ENCODE measurements at places on chromosomes 3 and 15.
A peak's percentile ranks its signal among the peaks of the same experiment; 100 is the strongest.

GRCh38 chr3:25597535-25598101 lies 67.1 kb downstream of the TOP2B start:
- peak; percentile 73 for DNase-seq

- no peak for DNase-seq
These were observed 220.7 kb downstream of the MEIS2 start for GRCh38 chr15:36879568-36880222.

GRCh38 chr15:49720261-49720660 lies 99.4 kb downstream of the DTWD1 start:
- no peak for DNase-seq

DNA sequence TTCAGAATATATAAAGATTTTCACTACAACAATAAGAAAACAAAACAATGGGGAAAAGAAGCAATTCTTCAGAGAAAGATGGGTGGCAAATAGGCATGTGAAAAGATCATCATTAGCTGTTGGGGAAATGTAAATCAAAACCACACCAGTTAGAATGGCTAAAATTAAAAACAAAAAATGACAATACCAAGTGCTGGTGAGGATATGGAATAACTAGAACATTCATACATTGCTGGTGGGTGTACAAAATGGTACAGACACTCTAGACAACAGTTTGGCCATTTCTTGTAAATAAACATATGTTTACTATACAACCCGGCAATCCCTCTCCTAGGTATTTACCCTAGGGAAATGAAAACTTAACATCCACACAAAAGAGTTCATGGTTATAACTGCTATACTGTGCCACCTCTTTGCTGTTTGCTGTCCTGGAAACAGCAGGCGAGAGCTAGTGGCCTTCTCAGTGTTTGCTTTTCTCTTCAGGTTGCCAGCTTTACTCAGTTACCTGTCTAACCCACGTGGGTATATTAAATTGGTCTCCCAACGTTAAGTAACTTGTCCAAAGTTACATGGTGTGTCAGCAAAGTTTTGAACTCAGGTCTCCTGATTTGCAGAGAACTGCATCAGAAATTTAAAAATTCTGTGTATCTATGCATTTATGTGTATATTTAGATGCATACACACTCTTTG lies 4.6 kb upstream of the NIT2 start:
- DNase-seq: peak; percentile 31

DNA sequence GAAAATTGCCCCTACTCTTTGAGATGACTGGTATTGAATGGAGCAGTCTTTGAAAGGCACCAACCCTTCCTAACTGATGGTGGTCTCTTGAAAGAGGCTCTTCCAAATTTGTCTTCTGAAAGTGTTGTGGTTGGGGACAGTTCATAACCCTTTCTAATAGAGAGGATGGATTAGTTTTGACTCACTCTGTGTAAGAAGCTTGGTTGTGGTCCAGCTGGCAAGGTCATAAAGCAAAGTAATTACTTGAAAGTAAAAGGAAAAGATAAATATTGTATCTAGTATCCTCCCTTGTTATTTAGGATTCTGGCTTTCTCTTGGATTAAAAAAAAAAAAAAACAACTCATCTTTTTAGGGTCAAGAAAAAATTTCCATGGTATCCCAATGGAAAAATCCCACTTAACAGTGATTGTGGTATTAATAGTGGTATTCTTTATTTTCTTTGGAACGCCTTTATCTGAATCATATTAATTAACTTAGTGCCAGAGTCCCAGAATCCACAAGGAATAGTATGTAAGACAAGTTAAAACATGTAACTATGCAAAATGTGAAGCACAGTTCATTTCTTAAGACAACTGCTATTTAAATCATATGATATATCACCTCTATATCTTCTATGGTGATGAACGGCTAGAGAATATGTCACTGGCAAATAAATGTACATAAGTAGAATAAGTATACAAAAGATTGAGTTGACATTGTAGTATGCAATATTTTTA lies 469.3 kb upstream of the CDIN1 start:
- DNase-seq: peak; percentile 55

- peak; percentile 50 for DNase-seq
These were observed 6.1 kb downstream of the GRAMD1C start for GRCh38 chr3:113844622-113845222.

- DNase-seq: no peak
These were observed 197.8 kb upstream of the RBMS3 start for GRCh38 chr3:29083081-29083480.

DNA sequence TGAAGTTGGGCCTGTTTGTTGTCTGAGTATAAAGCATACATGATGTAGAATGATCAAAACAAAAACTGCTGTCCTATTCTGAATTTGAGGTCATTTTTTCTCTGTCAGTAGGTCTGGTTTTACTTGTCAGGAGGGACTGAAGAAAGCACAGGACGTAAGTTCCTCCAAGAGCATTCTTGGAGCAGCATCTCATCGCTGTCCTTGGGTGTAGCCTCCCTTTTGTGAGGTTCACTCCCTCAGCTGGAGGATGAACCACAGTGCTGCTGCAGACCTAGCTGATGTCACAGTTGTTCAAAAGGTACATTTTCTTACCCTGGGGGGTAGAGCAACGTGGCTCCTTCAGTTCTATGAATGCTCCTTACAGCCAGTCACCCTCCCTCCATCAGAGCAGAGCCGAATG lies 490.0 kb upstream of the TBL1XR1 start:
- DNase-seq: no peak

DNA sequence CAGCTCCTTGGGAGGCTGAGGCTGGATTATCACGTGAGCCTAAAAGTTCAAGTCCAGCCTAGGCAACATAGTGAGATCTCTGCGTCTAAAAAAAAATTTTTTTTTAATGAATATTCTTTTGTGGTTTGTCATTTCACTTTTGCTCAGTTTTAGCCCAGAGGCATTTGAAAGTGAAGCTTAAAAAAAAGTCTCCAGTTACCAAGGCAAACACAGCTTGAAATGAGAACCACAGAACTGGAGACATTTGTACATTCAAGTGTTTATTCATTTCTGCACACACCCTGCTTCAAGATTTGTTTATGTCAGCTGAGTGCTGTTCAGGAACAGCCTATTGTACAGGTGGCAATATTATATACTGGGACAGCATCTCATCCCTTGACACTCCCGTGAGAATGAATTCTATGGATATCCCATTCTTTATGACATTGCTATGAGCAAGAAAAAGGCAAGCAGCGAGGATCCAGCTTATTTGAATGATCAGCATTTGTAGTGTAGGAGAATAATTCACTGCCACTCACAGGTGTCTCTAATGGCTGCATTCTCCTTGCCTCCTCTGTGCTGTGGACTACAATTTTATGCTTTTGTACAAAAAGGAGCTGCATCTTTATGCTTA lies 444.8 kb upstream of the GRM7 start:
- DNase-seq: no peak

DNA sequence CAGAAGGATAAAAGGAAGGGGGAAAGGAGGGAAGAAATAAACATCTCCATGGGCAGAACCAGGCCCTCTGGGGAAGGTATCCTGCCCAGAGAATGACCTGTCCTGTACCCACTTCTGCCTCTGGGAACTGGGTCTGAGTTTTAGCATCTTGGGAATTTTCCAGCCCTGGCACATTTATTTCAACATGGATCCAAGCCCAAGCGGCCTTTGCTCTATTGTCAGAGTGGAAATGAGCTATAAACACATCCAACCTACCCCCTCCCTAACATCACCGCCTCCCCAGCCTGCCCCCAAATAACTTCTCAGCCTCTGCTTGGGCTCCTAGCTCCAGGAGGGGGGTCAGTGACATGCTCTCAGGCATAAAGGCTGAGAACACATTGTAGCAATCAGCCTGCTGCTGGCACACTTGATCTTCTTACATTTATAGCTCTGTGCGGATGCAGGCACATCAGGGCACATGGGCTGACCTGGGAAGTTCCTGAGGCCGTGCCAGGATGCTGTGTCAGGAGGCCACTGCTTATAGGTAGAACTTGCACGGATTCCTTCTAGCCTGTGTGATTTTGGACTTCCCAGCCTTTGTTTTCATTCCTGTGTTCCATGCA lies 4.6 kb upstream of the OXTR start:
- no peak for DNase-seq

DNA sequence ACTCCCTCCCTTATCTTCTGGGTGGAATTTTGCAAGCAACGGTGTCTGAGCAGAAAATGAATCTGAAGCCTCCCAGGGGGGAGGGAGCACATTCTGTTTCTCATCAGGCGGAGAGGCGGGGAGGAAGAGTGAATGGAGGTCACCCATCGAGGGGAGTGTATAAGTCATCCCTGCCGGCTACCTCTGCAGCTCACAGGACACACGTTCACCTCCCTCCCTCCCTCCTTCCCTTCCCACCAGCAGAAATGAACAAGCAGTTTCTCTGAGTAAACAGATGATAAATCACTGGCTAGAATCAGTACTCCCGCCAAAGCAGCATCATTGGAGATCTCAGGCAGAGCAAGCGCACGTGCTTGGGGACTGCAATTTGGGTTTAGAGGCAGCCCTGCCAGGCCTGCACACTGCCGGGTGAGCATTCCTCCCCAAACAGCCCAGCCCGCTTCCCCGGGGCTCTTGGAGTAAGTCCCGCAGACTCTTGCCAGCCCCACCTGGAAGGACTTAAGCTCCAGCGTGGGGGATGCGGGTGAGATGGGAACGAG lies 38.3 kb downstream of the CPN2 start:
- peak; percentile 92 for DNase-seq

GRCh38 chr3:190265126-190265525 lies 57.1 kb downstream of the CLDN1 start:
- DNase-seq: no peak

GRCh38 chr15:74137537-74137894 lies 7.1 kb downstream of the ISLR2 start:
- peak; percentile 6 for DNase-seq

- no peak for DNase-seq
These were observed 233.3 kb downstream of the THSD4 start for GRCh38 chr15:71348597-71348996.

DNA sequence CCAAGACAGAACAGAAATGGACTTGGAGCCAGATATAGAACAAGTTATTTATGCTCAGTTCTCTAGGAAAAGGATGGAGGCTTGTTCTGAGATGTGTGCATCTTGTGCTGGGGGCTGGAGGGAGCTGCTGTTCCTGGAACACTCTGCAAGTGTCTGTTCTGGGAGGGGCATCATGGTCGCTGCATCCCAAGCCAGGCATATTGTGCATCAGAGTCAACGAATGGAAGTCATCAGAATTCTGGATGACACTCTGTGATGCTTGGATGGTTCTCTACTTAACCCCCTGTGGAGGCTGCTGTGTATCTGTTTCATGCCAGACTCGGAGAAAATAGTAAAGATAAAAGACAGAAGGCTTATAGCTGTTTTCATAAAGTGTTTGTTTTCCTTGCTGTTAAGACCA lies 34.7 kb downstream of the RPL22L1 start:
- peak; percentile 47 for DNase-seq

- DNase-seq: no peak
These were observed 9.9 kb upstream of the GP9 start for GRCh38 chr3:129050556-129051295.

DNA sequence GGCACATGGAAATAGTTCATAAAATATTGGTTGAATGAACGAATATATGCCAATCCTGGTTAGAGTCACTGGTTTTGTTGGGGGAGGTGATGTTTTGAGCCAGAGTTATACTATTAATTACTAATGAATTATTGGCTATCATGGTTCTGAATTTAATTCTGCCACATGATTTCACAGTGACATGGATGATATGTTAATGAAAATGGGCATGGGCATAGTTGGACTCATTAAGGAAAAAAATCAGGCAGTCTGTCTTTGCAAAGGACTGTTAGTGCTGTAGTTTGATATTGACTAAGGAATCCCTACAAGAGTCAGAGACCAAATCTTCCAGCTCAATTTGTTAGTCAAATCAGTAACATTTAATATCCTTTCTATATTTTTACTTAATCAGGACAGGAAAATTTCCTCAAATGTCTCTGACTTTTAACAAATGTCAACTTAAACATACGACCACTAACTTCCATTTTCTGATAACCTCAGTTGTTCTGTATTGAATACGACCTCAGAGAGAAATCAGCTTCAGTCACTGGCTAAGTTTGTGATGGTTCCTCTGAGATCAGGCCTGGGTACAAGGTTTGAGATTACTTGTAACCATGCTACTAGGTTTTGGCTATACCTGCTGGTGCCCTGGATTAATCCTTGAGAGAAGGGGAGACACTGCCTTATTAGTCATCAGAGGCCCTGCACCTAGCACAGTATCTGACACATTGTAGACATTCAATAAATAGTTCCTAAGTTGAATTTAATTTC lies 13.3 kb downstream of the NFKBIZ start:
- no peak for DNase-seq

GRCh38 chr3:143775459-143775858 lies 72.8 kb downstream of the SLC9A9 start:
- DNase-seq: peak; percentile 54

DNA sequence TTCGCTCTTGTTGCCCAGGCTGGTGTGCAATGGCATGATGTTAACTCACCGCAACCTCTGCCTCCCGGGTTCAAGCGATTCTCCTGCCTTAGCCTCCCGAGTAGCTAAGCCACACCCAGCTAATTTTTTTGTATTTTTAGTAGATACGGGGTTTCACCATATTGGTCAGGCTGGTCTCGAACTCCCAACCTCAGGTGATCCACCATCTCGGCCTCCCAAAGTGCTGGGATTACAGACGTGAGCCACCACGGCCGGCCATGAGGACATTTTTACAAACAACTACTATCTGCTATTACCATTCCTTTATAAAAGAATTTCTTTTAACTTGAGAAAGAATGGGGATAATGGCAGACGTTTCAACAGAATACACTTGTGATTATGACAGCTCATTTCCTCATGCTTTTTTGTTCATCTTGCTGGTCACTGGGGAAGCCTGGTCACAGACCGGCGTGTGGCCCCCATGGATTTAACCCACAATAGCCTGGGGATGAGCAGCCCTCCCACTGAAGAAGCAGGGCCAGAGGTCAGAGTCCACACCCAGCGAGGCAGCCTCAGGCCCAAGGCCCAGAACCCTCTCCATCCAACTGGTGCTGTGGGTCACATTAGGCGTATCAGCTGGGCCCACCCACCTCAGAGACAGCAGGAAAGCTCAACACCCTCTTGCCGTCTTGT lies 112.0 kb downstream of the LIPC start:
- DNase-seq: no peak

DNA sequence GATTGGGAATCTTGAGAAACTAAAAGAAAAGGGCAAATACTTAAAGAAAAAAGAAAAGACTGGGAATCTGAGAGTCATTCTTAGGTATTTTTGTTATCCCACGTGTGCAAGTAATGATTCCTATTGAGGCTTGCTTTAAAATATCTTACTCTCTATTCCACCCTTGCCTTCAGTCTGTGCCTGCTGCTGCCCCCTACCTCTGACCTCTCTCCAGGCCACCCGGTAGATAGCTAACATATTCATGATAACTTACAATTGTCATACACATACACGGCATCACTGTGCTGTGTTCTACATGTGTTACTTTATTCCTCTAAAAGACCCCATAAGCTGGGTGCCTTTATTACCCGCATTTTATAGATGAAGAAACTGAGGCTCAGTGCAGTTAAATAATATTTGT lies 27.8 kb upstream of the ATP13A3 start:
- DNase-seq: no peak

DNA sequence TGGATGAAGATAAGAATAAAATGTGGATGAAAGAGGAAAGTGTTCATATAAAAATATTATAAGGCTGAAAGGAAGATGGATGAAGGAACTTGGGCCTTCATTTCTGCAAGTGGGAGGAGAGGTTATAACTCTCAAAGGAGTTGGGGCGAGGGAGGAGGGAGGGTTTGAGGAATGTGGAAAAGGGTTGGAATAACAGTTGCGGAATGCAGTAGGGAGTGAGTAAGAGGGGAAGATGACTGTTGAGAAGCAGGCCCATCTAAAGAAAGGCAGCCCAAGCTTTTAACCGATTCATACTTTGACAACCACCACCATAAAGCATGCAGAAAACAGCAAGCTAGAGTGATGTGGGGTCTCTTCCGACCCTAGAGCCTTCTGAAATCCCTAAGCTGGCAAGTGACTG lies 8.3 kb upstream of the TM4SF4 start:
- DNase-seq: no peak

- DNase-seq: no peak
These were observed 140.2 kb downstream of the TPRA1 start for GRCh38 chr3:127450331-127450730.
